ENCODE measurements at places on chromosomes 2 and 18.
A peak's percentile ranks its signal among the peaks of the same experiment; 100 is the strongest.

- no peak for DNase-seq
Measured at GRCh38 chr2:241850544-241851324, 8.0 kb downstream of the PDCD1 start.

DNA sequence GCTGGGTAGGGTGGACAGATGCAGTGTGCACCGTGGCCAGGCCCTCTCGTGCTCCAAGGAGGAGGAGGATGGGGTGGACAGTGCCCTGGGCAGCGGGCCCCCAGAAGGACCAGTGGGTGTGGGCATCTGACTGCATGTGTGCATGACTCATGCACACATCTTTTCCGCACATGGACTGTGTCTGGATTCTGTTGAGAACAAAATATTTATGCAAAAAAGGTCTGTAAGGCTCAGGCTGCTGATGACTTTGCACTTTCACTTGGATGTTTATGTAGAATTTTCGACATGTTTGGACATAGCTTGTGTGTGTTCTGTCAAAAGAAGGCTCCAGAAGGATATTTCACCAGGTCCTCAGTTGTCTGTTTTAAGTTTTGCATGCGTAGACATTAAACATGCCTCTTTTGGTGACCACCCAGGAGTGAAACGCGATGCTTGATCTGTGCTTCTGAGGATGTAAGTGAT is 45.6 kb downstream of the MTCL1 start:
- no peak for DNase-seq

GRCh38 chr2:98914713-98915580 is 21.1 kb downstream of the CRACDL start:
- no peak for DNase-seq

- no peak for DNase-seq
Measured at GRCh38 chr18:8176554-8176953, 432.7 kb upstream of the RAB12 start.

DNA sequence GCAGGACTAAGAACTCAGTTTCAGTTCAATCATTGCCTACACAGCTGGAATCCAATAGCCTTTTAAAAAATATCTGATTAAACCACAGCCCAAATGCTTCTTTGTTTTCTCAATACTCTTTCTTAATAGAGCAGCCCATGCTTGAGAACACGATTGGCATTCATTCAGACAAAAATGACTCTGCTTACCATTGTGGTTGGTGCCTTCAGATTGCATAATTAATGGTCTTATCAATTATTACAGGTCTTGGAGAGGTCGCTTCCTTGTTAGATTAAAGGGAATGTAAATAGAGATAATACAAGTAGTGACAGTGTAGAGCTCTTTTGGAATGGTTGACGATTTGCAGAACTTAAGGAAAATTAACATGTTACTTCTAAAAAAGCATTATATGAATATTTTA is 107.2 kb downstream of the RNF152 start:
- no peak for DNase-seq

GRCh38 chr18:42977982-42978637 is 137.4 kb downstream of the RIT2 start:
- DNase-seq: no peak

DNA sequence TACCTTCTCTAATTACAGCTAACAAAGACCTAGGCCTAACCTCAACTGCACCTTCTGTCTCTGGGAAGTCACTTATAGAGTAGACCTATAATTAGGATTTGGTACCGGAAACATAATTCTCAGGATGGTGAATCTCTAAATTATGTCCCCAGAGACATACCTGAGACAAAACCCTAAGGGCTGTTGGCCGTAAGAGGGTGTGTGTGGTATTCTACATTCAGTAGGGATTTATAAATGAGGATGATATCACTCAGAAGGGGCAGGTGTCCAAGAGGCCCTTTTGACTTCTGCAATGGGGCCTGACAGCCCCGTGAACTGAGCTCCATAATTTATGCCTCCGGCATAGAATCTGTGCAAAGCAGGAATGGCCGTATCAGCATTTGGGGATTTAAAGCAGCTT is 13.5 kb upstream of the DARS1 start:
- DNase-seq: no peak

GRCh38 chr18:434410-434809 is 66.1 kb downstream of the COLEC12 start:
- no peak for DNase-seq

GRCh38 chr2:191892391-191892790 is 45.5 kb upstream of the CAVIN2 start:
- DNase-seq: no peak

DNA sequence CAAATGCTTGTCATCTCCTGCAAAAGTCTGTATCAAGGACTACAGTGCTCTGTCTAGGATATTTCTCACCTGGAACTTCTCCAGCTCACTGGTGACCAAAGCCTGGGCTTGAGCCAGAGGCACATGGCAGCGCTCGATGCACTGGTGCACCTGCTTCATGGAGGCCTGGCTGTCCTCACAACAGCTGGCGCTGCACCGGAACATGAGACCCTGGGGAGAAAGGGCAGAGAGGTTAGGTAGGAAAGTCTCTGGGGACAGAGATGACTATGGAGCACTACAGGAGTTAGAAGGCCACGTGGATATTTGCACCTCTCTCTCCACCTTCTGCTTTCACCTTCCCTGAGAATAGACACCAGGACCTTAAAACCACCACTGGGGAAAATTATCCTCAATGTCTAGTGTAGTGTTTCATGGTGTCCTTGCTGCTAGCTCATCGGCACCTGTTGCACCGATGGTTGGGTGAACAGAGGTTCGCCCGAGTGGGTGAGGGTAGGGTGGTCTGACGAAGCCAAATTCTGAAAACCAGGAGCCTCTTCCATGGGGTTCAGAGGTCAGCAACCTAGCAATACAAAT is 1.0 kb downstream of the FAM136A start:
- DNase-seq: no peak

DNA sequence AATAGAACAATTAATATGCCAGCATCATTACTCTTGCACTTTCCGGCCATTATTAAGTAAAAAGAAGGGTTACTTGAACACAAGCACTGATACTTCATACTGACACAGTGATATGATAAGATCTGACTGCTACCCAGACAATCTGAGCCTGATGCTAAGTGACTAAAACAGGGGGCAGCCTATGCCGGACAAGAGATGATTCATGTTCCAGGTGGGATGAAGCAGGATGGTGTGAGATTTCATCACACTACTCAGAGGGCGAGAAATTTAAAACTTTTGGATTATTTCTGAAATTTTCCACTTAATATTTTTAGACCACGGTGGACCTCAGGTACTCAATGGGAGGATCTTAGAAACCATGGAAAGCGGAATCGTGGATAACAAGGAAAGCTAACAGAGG is 61.7 kb downstream of the LIPG start:
- DNase-seq: no peak

DNA sequence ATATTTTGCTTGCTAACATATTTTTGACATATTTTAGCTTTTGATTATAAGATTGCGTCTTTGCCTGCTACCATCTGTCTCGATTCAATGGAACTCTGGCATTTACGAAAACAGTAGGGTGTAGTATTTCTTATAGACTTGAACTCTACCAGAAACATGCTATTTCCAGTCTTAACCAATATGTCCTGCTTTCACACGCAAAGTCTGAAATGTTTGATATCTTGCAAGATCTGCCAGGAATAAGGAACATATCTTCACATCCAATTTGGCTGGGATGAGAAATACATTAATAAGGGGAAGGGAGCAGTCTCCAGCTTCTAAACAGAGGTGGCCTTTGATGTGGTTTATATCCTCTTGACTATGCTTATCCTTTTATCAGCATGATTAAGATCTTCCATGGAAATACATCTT is 299.4 kb downstream of the ZNF521 start:
- DNase-seq: no peak

DNA sequence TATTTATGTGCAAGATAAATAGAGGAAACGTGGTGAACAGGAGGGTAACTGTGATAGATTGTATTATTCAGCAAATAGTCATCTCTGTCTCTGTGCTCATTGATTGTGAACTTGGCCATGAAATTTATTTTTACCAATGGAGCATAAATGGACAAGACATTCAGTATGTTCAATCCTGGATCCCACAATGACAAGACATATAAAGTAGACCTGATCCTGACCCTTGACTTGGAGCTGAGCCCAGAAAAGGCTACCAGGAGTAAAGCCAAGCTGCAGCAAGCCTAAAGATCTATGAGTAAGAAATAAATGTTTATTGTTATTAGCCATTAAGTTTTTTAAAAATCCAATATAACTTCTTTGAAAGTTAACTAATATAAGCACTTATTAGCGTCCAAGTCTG is 531.2 kb downstream of the PIK3C3 start:
- no peak for DNase-seq

DNA sequence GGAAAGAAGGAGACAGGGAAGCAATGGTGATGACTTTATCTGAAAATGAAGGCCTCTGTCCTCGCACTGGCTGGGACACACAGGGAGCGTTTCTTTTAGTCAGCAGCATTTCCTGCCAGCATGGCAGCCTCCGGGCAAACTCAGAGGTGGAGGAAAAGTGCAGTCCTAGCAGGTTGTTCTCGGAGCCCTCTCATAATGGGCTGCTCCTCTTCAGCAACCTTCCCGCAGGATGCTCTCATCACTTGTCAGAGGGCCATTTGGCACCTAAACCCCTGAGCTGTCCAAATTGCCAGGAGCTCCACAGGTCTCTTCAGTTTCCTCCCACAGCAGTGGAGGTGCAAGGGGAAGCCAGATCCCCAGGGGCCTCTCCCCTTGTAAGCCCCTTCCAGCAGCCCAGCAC is 6.2 kb downstream of the STK39 start:
- no peak for DNase-seq

- peak; percentile 46 for DNase-seq
Measured at GRCh38 chr2:62604336-62604735, 98.3 kb upstream of the TMEM17 start.

GRCh38 chr2:25420820-25421237 is 79.1 kb upstream of the DNMT3A start:
- no peak for DNase-seq

- no peak for DNase-seq
Measured at GRCh38 chr2:119473621-119474370, 42.1 kb downstream of the TMEM37 start.

DNA sequence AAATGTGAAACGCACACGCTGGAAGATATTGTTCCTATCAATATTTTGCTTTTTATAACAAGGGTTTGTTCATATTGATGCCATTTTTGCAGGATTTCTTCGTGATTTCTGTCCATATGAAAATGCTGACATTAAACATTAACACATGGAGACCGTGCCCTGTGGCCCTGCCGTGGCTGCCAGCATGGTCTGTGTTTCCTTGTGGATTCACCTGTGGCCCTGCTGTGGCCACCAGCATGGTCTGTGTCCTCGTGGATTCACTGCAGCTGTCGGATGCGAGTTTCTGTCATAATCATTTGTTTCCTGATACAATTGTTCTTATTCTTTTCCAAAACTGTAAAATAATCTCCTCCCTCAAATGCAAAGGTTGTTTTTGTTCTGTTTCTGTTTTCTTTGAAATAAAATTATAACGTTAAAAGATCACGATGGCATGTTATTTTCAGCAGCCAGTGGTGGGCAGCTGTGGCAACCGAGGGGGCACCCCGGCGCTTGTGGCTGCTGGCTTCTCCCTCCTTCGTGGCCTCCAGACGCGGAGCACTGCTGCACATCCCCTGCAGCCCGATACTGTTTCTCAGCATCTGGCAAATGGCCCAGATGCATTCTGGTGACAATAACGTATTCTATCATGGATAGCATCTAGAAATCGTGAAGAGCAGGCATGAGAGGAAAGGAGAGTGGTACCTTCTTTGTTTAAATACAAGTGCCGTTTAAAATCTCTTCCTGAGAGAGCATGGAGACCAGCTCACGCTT is 143.5 kb downstream of the PTGR3 start:
- no peak for DNase-seq

GRCh38 chr2:241040081-241040803 is 41.8 kb downstream of the SNED1 start:
- no peak for DNase-seq

DNA sequence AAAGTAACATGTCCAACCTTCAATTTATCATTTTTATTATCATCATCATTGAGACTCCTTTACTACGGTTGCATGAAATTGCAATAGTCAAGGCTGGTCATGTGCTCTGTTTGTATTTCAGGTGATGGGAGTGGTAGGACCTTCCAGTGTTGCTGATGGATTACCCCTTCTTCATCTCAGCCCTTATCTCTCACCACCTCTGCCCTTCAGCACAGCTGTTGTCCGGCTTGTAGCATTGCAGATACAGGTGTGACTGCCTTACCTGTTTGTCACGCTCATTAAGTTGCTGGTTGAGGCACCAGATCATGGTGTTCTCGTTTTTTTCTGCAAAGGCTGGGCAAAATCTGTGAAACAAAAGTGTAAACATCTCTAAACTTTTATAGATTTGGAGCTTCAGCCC is 31.7 kb upstream of the RPE start:
- no peak for DNase-seq

DNA sequence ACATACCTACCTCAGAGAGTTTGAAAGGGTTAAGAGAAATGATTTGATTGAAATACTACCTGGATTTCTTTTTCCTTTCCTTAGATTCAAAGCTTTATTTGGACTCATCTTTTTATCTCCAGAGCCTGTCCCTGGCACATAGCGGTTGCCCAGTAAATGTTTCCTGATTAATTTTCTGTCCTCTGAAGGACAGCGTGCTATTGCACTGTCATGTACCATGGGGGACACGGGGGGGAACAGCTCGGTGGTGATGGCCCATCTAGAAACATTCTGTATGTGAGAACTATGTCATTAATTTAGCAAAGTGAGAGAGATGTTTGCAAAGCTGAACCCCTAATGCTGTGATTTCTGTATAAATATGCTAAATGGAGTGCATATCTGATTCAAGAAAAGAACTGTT is 26.4 kb upstream of the CABYR start:
- no peak for DNase-seq

DNA sequence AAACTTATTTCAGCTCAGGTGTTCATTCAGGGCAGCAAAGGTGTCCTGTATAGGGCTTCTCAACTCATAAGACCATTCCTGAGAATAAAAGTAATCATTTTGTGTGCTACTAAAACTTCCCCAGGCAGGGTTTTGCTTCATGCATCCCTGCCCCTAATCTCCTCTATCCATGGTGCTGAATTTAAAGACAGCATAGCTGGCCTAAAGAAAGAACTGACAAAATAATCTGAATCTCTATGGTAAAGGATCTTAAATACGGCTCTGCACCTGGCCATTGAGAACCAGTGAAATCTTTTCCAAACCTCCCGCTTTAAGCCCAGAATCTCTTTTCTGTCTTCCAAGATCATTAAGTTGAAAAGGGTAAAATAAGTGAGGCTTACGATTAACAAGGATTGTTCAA is 292.1 kb upstream of the KLHL29 start:
- peak; percentile 50 for DNase-seq

Data from urothelium cell line (cell line).